CD4-positive, alpha-beta T cell treated with Interleukin-6 at 100 ng/mL for 8 hours (primary cell): ENCODE measurements at places on chromosomes 16 and 17.

- no peak for DNase-seq
These were observed 33.3 kb downstream of the PECAM1 start for GRCh38 chr17:64357191-64357981.

DNA sequence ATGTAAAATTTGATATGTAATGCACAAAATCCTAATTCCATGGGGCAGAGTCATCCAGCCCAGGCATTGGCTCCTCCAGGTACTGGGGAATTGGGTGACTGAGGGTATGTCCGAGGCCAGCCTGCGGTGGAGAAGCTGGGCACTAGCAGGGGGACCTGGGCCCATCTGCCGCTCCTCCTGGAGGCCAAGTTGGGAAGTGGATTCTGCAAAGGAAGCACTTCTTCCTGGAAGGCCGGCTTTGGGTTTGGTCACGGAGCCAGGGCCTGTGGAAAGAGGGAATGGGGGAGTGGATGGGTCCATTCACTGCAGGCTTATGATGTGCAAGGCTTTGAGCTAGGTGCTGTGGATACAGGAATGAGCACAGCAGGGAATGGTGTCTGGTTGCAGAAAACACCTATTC, 85.8 kb downstream of the GNAO1 start:
- DNase-seq = no peak

DNA sequence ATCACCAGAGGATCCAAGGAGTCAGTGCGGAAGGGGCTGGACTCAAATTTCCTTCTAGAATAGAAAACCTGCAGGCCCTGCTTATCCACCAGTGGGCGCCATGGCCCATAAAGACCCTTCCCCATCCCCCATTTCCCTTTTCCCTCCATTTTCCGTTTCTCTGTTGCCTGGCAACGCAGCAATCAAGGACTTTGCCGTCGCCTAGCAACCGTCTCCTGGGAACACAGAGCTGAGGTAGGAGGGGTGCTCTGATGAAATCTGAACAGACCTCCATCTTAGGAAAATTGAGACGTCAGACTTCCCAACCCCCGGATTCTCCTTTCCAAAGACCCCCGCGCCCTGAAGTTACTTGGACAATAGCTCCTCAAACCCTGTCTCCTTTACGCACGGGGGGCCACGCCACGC, 5.7 kb downstream of the DLG4 start:
- DNase-seq = peak; percentile 61

DNA sequence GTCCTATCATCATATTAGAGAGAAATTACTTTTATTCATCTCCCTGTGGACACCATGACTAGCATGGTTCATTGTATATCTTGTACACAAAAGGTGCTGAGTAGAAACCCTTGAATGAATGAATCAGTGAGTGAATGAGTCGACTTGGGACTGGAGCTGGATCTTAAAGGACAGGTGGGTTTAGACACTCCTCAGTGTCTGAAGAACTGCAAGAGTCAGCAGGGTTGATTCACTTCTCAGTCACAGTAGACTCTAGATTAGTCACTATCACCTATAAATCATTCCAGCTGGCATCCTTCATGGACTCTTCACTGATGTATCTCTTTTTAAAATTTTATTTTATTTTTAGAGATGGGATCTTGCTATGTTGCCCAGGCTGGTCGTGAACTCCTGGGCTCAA, 30.1 kb upstream of the PMFBP1 start:
- no peak for DNase-seq

DNA sequence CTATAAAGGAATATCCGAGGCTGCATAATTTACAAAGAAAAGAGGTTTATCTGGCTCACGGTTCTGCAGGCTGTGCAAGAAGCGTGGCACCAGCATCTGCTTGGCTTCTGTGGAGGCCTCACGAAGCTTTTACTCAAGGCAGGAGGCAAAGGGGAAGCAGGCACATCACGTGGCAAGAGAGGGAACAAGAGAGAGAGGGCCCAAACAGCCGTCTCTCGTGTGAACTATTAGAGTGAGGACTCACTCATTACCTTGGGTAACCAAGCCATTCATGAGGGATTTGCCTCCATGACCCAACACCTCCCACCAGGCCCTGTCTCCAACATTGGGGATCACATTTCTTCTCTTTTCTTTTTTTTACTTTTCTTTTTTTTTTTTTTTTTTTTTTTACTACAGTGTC, 7.5 kb upstream of the ALKBH5 start:
- no peak for DNase-seq

DNA sequence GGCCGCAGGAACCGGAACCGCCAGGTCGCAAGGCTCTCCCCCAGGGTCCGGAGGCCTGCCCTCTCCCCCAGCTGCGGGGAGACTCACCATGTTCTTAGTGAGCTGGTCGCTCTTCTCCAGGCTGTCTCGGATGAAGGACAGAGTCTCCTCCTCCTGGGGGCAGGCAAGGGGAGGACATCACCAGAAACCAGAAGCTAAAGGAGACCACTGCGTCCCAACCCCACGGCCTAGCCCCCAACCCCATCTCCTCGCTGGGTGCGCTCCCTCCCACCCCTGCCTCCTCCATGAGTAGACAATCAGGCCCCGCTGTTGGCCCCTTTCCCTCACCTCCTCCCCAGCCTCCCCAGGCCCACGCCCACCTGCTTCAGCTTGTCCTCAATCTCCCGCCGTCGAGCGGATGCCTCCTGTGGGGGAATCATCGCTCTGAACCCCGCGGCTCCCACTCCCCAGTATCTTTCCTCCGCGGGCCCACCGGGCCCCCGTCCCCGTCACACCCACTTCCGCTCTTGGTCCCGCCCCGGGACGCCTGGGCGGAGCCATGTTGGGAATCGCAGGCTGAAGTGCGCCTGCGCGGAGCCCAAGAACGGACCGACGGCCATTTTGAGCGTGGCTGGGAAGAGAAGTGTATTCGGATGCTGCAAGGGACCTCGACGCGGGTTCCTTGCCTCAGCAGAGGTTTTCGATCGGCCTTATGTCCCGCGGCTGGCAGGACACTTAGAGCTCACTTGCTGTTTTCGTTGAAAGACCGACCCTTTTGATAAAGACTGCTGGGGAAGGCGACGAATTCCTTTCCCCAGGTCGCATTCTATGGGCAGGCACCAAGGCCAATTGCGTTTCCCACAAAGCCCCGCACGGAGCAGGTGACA, at the start of gene EXOC7:
TSS of gene EXOC7 (minus strand) at position 514 of the 866 bp plus-strand sequence. CDS start at position 419, 95 bp downstream.
- DNase-seq = peak; percentile 92

DNA sequence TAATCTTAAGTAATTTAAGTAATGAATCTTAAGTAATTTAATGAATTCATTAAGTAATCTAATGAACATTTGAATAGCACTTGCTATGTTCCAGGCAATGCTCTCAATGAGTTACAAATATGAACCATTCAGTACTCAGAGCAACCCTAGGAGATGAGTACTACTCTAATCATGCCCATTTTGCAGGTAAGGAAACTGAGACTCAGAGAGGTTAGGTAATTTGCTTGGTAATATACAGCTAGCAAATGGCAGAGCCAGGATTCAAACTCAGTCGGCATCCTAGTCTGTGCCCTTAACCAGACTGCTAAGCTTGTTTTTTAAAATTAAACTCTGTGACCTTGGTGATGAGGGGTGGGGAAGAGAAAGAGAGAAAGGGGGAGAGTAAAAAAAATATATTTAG, 25.6 kb downstream of the ACSM1 start:
- no peak for DNase-seq

DNA sequence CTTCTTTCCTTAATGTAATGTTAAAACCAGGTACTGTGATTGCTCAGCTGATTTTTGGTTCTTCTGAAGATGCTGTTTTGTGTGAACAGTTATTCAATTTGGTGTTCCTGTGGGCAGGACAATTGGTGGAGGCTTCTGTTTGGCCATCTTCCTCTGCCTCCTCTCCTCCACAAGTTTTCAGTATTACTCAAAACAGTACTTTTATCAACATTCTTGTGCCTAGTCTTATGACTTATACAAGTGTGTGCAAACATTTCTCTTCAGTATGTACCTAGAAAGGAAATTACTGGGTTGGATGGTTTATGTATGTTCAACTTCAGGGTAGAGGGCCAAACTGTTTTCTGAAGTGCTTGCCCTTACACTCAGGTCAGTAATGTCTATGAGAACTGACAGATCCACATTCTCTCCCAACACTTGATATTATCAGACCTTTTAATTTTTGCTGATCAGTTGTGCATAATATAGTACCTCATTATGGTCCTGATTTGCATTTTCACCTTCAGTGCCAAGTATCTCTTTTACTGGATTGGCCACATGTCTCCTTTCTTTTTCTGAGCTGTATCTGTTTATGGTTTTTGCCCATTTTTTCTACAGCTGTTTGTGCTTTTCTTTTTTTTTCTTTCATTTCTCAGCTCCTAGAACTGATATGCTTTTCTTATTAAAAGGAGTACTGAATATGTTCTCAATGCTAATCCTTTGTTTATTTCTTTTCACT, 50.9 kb downstream of the ERCC4 start:
- DNase-seq = no peak

- DNase-seq = no peak
These were observed 250.1 kb upstream of the CDH5 start for GRCh38 chr16:66116163-66117002.

- DNase-seq = no peak
These were observed 23.1 kb downstream of the LITAFD start for GRCh38 chr16:8905168-8905762.

DNA sequence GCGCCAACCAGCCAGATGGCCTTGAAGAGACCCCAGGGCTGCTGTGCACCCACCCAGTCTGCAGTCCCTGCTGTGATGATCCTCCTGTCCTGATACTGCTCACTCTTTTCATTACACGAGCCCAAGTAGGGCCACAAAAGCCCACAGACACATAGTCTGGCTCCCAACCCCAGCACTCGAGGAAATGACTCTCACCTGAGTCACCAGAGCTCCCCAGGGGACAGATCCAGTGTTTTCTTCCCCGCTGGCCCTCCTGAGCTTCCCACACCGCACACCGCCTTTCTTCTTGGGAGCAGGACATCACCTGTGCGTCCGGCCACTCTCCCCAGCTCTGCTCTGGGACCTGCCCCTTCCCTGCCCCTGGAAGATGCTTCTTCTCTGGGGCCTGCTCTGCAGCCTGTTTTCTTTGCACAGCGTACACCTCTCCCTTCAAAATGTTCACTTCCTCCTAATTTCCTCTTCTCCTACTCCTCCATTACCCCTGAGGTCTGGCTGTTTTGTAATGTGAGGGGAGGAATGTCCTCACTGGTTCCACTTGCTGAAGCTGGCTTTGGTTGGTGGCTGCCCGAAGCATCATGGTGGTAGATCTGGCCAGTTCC, 2.0 kb upstream of the SCN4A start:
- no peak for DNase-seq

DNA sequence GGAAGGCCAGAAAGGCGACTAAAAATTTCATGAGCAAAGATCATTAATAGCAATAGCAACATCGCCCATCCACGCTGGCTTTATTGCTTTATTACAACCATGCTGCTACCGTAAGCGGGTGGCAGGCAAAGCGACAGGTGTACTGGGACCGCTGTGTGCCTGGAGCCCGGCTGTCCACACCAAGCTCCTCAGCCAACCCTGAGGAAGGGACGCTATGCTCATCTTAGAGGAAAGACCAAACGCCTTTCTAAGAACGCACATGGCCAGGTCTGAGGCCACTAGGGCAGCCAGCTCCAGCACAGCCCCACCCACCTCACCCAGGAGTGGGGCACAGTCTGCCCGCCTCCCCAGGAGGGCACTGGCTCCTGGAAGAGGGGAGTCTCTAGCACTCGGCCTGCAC, 28.0 kb downstream of the PEMT start:
- DNase-seq = no peak

DNA sequence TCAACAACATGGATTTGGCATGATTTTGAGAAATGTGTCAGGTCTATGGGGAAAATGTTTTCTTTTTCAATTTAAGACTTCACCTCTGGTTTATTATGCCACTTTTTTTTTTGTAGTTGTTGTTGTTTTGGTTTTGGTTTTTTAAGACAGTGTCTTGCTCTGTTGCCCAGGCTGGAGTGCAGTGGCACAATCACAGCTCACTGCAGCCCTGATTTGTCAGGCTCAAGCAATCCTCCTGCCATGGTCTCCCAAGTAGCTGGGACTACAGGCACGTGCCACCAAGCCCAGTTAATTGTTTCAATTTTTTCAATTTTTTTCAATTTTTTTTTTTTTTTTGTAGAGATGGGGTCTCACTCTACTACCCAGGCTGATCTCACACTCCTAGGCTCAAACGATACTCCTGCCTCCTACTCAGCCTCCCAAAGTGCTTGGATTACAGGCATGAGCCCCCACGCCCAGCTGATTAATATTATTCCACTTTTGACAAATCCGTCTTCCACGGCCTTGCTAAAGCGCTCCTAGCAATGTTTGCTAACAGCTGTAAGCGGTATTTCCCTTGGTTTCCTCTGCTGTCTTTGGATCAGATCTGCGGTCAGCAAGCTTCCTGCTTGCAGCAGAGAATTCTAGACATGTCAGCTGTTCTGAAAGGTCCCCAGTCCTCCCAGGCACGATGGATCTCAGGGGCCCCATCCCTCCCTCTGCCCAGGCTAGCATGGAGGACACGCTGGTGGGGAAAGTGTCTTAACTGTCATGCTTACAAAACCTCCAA, 7.0 kb upstream of the MILR1 start:
- peak; percentile 48 for DNase-seq

GRCh38 chr17:77631307-77631706, 327.2 kb upstream of the TNRC6C start:
- DNase-seq = no peak

DNA sequence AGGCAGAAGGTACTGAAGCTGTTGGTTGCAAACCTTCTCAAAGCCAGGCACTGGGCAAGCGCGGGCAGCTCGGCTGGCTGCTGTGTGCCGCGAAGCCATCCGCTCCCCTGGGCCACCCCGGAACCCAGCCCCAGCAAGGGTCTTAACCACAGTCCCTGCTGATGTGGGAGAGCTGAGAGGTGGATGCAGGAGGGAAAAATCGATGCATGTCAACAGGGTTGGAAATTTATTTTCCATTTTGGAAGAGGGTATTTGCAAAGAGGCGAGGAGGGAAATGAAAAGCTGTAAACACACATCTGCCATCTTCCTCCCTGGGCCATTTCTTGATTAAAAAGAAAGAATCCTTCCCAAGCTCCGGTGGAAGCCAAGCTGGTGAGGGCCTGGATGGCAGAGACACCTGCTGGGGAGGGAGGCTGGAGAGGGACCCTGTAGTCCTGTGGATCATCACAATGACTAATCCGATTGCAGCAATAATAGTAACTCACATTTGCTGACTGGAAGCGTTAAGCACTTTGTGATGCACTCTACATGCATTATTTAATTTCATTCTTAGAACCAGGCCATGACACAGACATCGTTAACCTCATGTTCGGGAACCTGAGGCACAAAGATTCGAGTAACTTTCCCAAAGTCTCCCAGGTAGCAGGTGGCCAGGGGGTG, 13.9 kb upstream of the TBX2 start:
- no peak for DNase-seq

DNA sequence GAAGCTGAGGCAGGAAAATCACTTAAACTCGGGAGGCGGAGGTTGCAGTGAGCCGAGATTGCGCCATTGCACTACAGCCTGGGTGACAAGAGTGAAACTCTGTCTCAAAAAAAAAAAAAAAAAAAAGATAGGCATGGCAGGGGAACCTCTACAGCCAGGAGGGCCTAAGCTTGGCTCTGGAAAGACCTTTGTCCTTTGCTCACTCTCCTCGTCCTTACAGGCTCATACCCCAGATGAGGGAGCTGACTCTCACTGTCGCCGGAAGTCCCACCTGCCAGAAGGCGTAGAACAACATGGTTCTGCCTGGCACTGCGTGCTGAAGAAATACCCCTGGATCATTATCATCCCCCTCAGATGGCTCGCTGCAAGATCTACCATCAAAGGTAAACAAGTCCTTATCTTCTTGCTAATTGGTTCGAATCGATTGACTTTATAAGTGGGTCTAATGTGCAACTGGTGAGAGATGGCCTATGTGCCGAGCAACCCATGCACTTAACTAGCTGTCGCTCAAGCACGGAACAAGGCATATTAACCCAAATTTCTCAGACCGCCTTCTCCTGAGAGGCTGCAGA, 29.7 kb downstream of the RTN4RL1 start:
- no peak for DNase-seq

GRCh38 chr17:17141860-17142552, 64.1 kb downstream of the PLD6 start:
- DNase-seq = peak; percentile 42
